ENCODE measurements at places on chromosomes 3 and 15.

DNA sequence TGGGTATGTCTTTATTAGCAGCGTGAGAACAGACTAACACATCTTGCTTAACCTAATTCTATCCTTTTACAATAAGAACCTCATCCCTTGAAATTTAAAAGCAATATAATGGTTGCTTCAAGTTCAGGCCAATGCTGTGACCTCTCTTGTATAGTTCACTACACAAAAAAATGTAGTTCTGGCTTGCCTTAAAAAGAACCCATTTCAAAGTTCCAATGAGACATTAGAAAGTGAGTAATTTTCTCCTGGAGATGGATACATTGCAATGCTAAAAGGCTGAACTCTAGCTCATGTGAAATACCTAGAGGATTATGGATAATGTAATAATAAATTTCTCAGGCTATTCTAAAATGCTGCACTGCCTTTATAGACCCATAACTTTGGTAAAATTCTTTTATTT lies 47.8 kb downstream of the ATP13A4 start:
- no peak for DNase-seq

DNA sequence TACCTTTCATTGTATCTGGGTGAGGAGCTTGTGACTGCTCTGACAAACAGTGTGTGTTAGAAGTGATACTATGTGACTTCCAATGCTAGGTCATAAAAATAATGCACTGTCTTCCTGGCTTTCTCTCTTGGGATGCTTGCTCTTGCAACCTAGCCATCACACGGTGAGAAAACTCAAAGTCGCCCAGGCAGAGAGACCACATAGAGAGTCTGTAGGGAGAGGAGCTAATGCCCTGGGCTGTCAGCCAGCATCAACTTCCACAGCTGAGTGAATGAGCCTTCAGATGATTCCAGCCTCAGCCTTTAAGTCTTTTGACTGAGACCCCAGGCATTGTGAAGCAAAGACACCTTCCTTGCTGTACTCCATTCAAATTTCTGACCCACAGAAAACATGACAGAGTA lies 220.6 kb upstream of the SGO1 start:
- DNase-seq = no peak

DNA sequence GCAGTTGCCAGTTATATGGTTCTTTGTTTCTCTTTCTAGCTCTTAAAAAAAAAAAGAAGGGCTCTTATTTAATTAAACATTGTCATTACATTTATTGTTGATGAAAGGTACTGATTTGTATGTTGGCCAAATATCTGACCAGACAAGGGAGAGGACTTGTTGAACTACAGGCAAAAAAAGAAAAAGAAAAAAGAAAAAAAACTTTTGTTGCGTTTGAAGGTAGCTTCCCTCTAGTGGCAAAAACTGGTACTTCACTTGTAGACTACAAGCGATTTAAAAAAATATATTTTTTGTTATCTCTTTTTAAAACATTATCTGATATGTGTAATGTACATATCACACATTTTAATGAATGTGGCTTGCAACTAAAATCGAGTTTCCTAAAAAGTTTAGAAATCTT lies 280.6 kb downstream of the ROBO2 start:
- no peak for DNase-seq

- DNase-seq = no peak
Measured at GRCh38 chr3:56782906-56783305, 18.8 kb downstream of the ARHGEF3 start.

DNA sequence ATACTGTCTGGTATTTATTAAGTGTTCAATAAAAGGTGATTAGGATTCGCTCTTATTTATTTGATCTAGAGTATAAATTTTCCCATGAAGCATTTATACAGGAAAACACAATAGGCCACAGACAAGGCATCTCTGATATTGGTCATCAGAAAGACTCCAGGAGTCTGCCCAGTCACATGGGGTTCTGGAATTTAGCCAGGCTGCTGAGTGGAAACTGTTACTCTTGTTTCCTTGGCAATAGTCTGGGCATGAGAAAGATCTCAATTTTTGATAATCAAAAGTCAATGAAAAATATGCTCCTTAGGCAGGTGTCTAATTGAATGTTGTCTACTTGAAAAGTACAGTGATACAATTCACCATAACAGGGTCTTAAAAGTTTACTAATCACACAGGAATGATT lies 161.2 kb downstream of the FRMD5 start:
- no peak for DNase-seq

GRCh38 chr15:48541341-48542278 lies 103.9 kb downstream of the FBN1 start:
- DNase-seq = no peak

GRCh38 chr3:4493941-4494894 lies 1.1 kb downstream of the ITPR1 start:
- DNase-seq = no peak

GRCh38 chr15:32910839-32911238 lies 193.0 kb downstream of the GREM1 start:
- no peak for DNase-seq

DNA sequence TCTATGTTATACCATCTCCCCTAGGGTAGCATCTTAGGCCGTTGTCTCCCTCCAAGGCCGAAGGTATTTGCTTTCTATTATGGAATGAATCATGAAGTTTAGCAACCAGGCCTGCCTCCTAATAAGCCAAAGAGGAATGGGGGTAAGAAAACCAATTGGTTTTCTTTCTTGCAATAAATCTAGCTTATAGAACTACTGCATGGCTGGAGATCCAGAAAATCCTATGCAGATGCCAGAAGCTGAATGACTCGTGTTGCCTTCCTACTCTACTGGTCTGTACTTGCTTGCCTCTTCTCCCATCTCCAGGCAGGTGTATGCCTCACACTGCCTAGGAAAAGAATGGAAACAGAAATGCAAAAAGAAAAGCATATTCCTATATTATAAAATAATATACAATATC lies 31.1 kb upstream of the IL16 start:
- no peak for DNase-seq

DNA sequence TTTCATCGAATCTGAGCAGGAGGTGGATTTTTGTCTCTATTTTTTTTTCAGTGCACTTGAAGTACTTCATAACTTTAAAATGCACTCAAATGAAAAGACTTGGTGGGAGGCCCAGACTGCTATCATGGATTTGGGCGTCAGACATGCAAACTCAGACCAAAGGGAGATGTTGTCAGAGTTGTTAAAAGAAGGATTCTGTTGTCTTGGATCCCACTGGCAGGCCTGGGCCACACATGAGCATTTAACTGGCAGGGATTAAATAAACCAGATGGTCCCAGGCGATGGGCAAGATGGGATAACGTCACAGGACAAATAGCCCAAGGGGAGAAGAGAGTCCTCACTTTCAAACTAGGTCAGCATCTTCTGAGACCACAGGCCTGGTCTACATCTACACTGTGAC lies 15.4 kb downstream of the RTP1 start:
- DNase-seq = no peak

DNA sequence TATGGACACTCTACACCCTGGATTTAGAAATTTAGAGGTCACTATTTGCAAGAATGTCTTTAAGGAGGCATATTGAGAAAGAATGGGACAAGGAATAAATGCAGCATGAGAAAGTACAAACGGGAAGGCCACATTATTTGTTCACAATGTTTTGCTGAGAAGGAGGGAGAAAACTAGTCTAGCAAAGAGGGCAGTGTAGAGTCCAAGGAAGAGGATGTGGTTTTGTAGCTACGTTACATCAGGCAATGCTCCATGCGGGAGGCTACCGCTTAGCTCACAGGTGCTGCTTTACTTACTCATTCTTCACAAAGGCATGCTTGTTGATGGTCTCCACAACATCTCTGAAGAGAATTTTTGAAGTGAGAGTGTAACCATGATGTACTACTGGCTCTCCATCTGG lies 191.1 kb downstream of the PLCH1 start:
- no peak for DNase-seq

DNA sequence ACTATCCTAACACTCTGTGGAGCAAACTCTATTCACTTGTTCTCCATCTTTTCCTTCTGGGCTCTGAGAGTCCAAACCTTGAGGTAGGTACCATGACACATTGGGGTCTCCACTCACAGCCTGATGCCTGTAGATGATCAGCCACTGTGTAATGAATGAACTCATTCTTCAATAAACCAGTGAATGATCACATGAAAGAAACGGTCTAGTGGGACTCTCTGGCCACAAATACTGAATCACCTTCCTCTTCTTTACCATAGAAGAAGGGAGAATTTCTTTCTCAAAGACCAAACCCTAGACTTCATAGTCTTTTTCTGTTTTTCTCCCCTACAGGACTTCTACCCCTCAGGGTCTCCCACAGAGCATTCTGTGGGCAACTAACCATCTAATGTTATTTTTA lies 20.5 kb upstream of the ABHD2 start:
- DNase-seq = no peak

- DNase-seq = no peak
Measured at GRCh38 chr3:12371525-12372140, 82.8 kb downstream of the PPARG start.

- no peak for DNase-seq
Measured at GRCh38 chr15:73910522-73911303, 15.5 kb upstream of the LOXL1 start.

- DNase-seq = no peak
Measured at GRCh38 chr3:12004741-12005513, 739 bp downstream of the SYN2 start.

DNA sequence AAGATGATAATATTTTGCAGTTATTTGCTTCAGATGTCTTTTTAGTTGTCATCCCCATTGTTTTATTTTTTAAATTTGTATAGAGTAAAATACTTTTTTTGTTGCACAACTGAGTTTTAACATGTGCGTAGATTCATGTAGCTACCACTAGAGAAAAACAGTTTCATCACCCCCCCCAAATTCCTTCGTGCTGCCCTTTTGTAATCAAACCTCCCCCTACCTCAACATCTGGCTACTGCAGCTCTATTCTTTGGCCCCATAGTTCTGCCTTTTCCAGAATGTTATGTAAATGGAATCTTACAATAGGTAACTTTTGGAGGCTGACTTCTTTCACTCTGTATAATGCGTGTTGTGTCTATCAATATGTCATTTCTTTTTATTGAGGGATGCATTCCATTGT lies 232.0 kb upstream of the RASGRP1 start:
- no peak for DNase-seq

- DNase-seq = no peak
Measured at GRCh38 chr15:69561071-69561784, 108.6 kb downstream of the RPLP1 start.

- no peak for DNase-seq
Measured at GRCh38 chr15:67054676-67055075, 10.7 kb upstream of the SMAD3 start.

- no peak for DNase-seq
Measured at GRCh38 chr15:61128343-61128742, 100.8 kb downstream of the RORA start.

GRCh38 chr15:69760890-69761568 lies 308.4 kb downstream of the RPLP1 start:
- DNase-seq = peak; percentile 69

DNA sequence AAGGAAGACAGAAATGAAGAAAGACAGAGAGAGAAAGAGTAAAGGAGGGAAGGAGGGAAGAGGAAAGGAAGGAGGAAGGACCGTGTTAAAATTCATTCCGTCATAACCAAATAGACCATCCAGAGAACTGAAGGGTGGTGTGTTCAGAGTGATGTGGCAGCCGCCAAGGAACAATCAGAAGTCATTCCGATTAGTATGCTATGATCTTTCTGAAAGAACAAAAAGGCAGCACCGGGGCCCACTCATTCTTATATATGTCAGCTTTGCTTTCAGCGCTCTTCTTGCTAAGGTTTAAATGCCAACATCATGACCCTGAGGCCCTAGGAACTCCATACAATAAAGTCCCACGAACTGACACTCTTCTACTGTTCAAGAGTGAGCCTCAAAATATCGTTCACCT lies 78.5 kb downstream of the CD47 start:
- no peak for DNase-seq

DNA sequence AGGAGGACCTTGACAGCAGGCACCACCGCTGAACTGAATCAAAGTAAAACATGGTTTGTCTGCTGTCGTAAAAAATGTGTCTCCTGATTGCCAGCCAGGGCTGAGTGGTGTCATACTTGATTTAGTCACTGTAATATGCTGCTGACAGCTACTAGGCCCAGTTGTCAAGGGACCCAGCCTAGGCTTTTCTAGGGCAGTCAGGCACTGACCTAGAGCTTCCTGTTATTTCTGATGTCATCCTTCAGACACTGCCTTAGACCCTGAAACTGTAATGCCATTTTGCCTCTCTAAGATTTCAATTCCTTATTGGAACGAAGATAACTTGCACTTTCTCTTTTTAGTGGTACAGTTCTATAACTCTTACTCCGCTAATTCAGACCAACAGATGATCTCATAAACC lies 2.6 kb upstream of the MRPL3 start:
- no peak for DNase-seq

- DNase-seq = no peak
Measured at GRCh38 chr15:38065721-38066345, 131.4 kb downstream of the TMCO5A start.

DNA sequence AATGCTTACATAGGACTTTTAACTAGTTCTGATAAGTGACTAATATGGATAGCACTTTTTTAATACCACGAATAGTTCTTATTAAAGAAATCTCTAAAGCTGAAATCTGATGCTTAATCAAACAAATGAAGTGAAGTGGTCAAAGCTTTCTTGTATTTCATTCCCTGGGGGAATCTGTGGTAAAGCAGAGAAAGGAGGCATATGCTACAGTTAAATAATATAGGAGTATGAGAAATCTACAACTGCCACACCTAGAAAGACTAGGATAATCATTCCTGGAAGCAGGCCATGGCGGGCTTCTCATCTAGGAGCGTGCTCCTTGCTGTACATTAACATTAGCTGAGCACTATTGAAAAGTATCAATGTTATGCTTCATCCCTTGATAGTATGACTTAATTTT lies 835.7 kb downstream of the OTOL1 start:
- DNase-seq = no peak

- DNase-seq = no peak
Measured at GRCh38 chr3:197546307-197547085, 9.3 kb downstream of the BDH1 start.

DNA sequence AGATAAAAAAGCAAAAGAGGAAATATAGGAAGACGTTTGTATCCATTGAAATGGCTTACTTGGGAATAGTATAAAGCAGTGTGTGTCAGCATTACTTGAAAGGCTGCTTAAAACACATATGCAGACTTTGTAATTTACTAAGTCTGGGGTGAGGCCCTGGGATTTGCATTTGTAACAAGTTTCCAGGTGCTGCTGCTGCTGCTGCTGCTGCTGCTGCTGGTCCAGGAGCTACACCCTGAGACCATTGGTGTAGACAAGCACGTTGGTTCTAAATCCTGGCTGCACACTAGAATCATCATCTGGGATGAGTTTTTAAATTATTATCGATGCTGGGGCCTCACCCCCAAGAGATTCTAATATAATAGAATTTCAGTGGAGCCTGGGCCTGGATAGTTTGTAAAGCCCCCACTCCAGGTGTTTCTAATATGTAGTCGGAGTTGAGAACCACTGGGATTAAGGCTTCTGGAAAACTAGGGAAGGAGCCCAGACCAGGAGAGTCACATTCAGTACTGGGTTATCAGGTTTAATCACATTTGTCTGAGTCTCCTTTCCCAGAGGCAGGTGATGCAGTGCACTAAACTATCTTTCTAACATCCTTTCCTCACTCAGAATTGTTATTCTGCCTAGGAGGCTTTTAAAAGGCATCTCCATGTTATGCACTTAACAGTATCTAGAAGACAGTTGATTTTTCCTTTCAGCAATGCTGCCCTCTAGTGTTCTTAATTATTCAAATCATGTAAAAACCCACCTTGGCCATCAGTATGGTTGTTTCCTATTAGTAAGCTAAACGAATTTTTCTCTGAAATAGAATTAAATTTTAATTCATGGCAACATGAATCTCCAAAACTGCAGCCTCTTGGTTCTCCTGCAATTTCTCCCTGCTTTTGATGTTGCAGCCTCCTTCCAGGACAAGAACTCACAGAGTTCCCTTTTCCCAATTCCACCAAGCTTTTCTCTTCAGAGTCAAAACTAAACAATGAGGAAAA lies 45.4 kb downstream of the SSR3 start:
- DNase-seq = no peak
